Activated CD4-positive, alpha-beta T cell treated with anti-CD3 and anti-CD28 coated beads, Interleukin-2, amount 50 U/mL, for 48 hours (primary cell): ENCODE measurements at places on chromosomes 2 and 18.

DNA sequence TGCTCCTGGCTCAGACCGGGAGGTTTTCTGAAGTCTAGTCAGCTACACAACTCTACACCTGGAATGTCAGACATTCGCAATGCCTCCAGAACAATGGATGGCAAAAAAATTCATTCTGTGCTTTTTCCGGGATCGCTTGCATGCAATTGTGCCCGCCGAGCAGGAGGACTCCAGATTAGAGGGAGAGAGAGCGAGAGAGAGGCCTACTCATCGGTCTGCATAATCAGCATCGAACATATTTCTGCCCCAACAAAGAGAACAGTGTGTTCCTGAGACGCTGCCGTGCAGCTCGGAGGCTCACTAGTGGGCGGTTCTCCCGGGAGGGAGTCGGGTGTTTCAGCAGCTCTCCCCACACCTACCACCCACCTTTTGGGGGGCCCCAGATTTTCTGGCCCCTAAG lies 117.1 kb downstream of the KLHL29 start:
- DNase-seq = no peak

DNA sequence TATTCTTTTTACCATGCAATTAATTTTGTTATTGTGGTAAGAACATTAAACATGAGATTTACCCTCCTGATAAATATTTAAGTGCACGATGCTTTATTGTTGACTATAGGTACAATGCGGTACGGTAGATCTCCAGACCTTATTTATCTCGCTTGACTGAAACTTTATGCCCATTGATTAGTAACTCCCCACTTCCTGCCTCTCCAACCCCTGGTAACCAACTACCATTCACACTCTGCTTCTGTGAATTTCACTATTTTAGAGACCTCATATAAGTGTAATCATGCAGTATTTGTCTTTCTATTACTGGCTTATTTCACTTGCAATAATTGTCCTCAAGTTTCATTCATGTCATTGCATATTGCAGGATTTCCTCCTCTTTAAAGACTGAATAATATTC lies 195.7 kb upstream of the ID2 start:
- DNase-seq = no peak

- DNase-seq = peak; percentile 55
These were observed 50.8 kb downstream of the WIPF1 start for GRCh38 chr2:174546519-174547506.

DNA sequence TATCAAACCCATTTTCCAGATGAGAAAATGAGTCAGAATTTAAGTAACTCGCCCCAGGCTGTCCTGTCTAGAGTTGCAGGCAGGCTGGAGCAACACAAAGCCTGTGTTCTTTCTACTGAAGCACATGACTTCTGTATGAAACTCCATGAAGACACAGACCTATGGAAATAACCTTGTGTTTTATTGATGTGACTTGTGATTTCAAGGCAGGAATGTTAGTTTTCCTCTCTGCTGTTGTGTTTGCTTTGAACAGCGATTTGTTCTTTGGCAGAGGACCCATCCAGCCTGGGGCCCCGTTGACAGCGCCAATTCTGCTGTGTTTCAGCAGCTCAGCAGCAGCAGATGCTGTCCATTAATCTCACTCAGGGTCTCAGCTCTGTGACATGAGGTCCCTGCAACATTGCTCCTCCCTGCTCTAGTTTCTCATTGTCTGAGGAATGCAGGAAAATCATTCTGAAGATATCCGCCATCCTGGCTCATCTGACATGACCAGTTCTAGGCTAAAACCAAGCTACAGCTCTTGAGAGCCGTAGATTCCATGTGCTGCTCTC lies 344.3 kb upstream of the RAB12 start:
- DNase-seq = no peak

- no peak for DNase-seq
These were observed 16.9 kb downstream of the HS1BP3 start for GRCh38 chr2:20633794-20634506.

DNA sequence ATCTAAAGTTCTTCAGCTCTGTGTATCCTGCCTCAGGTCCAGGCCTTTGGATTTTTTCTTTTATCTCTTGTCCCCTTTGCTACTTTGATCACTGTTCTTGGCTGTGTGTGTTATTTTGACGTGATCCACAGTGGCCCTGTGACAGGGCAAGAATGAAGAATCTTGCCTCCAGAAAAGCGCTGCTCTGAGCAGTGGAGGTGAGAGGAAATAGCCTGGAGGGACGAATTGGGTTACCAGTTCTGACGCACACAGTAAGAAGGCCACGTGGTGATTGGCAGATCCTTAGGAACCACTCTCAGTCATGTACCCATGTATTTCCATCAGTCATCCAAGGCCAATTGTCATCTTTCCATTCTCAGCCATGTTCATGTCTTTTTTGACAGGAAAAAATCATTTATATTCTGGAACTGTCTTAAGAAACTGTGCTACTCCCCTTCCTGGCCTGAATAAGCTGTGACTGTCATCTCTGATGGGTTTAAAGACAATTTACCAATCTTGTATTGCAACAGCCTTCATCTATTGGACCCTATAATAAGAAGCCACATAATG lies 47.6 kb downstream of the MAPK4 start:
- DNase-seq = no peak

GRCh38 chr2:174882416-174882815 lies 118.1 kb upstream of the CHRNA1 start:
- DNase-seq = no peak
